ENCODE measurements at places on chromosomes 3 and 15.

DNA sequence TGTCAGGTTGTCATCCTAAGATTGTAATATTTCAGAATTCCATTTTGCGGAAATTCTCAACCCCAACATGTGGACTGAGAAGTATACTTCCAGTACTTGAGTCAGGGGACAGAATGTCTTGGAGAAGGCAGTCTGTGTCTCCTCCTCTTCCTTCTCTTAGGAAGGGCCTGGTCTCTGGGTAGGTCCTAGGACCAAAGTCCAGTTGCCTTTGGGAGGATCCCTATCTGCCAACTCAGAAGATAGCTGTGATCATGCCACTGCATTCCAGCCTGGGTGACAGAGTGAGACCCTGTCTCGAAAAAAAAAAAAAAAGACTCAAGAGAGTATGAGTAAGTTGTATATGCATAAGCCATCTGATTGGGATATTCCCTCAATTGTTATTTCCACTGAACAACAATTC lies 23.9 kb upstream of the FAM3D start:
- DNase-seq: no peak

DNA sequence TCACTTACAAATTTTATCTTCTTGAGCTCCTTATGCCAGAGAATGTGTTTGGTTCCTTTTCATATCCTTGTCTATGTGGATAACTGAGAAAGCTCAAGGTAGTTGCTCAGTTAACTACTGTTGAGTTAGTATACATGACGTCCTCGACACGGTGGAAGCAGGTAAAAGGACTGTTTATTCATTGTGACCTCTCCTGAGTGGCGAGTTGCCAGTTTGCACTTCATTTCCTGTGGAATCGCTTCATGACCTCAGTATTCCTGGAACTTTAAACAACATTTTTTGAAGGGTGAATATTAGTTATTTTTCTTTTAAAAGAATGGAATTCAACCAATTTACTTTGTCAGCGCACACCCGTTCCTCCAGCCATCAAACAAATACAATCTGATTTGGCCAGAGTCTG lies 1.2 kb upstream of the TPRG1 start:
- DNase-seq: no peak

GRCh38 chr3:150365132-150365604 lies 42.9 kb upstream of the TSC22D2 start:
- DNase-seq: no peak

- peak; percentile 12 for DNase-seq
Measured at GRCh38 chr3:123157598-123158287, 44.0 kb upstream of the SEC22A start.

GRCh38 chr3:62475306-62475705 lies 102.0 kb upstream of the FEZF2 start:
- no peak for DNase-seq

GRCh38 chr15:95990833-95991232 lies 339.7 kb upstream of the NR2F2 start:
- DNase-seq: no peak

DNA sequence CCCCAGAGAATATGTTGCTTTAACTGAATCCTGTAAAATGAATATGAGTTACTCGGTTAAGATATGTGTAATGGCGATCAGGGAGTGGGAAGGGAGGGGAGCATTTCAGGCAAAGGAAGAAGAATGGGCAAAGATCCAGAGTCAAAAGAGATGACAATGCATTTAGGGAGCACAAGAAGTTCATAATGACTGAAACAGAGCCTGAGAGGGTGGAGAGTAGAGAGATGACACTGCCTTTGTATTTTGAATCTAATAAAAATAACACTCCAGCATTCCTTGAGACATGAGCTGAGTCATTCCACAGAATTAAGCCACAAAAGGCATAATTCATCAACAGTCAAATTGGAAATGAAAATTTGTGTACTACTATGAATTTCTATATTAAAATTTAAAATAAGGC lies 105.3 kb upstream of the PEX5L start:
- DNase-seq: no peak

DNA sequence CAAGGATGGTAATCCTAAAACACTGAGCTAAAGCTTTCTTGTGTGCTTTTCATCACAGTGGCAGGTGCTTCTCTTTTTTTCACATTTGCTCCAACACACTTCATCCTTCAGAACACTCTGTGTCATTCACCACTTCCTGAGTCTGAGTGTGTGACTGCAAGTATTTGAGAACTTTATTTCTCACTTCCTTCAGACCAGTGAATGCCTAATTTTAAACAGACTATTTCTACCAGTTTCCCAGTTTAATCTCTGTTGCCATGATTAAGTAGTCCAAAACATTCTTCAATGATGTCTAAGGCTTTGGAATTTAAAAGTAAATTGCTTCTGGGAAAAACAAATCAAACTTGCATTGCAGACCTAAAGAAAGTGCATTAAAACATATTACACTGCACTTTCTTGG lies 541.2 kb downstream of the RBMS3 start:
- no peak for DNase-seq

GRCh38 chr3:123678108-123678511 lies 93.3 kb upstream of the HACD2 start:
- DNase-seq: no peak

GRCh38 chr3:161355508-161355907 lies 15.8 kb downstream of the SPTSSB start:
- no peak for DNase-seq

- no peak for DNase-seq
Measured at GRCh38 chr15:49199666-49200065, 29.6 kb downstream of the GALK2 start.

- no peak for DNase-seq
Measured at GRCh38 chr3:69866988-69867720, 127.9 kb downstream of the MITF start.

GRCh38 chr15:63015618-63016017 lies 26.9 kb upstream of the TPM1 start:
- DNase-seq: no peak

GRCh38 chr3:71241246-71241901 lies 342.2 kb downstream of the FOXP1 start:
- DNase-seq: no peak

GRCh38 chr3:23480329-23480714 lies 277.2 kb downstream of the UBE2E2 start:
- DNase-seq: no peak

- peak; percentile 69 for DNase-seq
Measured at GRCh38 chr15:67762610-67763368, 62.5 kb upstream of the SKOR1 start.

GRCh38 chr3:88075497-88075896 lies 16.4 kb downstream of the ZNF654 start:
- no peak for DNase-seq

- DNase-seq: no peak
Measured at GRCh38 chr3:143090976-143091837, 28.4 kb upstream of the CHST2 start.

Measured in activated T-cell treated with anti-CD3 and anti-CD28 coated beads, Interleukin-2, amount 50 U/mL, for 24 hours (primary cell).